ENCODE measurements at places on chromosomes 4 and X. TPM values are rescaled to one million over a fixed set of nuclear protein-coding genes. Genes with fewer than 3 reads are reported as not detected.
A peak's percentile ranks its signal among the peaks of the same experiment; 100 is the strongest.

BOD1L1 gene
- total RNA-seq: 40.1 TPM

KCND1 gene
- 3.3 TPM for total RNA-seq

CXXC4 gene
- total RNA-seq: not detected

FHDC1 gene
- total RNA-seq: 0.10 TPM

PPP2R2C gene
- not detected for total RNA-seq

FGFBP2 gene
- 4.8 TPM for total RNA-seq

SLC4A4 gene
- total RNA-seq: 0.15 TPM

ADAMTS3 gene
- total RNA-seq: not detected

- H3K27ac ChIP-seq: no peak within 1 kb of the TSS
- no peaks in the 10 kb centered on the region for H3K27me3 ChIP-seq
- no peak for DNase-seq
Observed at GRCh38 chr4:134201216-134202161, at the start of gene PABPC4L. TSS of gene PABPC4L (minus strand) at chr4:134201789. CDS start at chr4:134201019, 770 bp downstream.

GRCh38 chrX:133854290-133854689 lies 131.1 kb downstream of the GPC3 start:
- DNase-seq: no peak
- H3K4me1 ChIP-seq: no peaks in the 10 kb centered on the region
- no peak overlapping the region for H3K27ac ChIP-seq

DNA sequence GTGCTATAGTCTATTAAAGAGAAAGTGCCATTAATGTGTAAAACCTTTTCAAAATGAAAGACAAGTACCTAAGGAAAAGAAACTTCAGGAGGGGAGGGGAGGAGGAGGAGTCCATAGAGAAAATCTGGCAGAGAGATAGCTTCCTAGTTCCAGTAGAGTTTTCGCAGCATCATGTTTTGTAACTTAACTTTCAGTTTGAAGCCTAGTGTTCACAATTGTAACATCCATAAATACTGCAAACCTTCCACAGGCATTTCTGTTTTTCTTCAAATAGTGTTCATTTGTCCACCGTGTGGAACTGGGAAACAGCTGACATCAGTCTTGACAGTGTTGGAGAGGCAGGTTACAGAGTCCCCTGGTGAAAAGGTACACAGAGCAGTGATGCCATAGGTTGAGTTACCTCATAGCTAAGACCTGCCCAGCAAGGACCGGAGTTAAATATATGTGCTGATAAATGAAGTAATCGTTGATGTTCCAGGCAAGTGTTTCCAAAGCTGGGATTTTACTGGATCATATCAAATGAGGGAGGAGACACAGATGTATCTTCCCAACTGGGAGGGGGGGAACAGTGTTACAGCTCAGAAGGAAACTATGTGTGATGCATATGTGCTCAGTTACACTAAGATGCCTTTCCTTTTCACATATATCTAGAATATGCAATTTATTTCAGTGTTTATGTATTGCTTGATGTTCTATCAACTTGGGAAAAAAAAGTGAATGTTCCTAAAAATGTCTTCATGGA lies 369.5 kb upstream of the FAM241A start:
- no peaks in the 10 kb centered on the region for H3K36me3 ChIP-seq

- DNase-seq: no peak
- no peak overlapping the region for H3K27ac ChIP-seq
- peaks cover 4% of the 10 kb centered on the region for H3K4me1 ChIP-seq
- H3K36me3 ChIP-seq: no peaks in the 10 kb centered on the region
- H3K4me3 ChIP-seq: no peak overlapping the region
Observed at GRCh38 chrX:12700745-12701144, 90.5 kb upstream of the PRPS2 start.

- H3K4me3 ChIP-seq: no peak overlapping the region
- no peak overlapping the region for H3K27ac ChIP-seq
- no peaks in the 10 kb centered on the region for H3K4me1 ChIP-seq
- DNase-seq: no peak
- no peaks in the 10 kb centered on the region for H3K27me3 ChIP-seq
Observed at GRCh38 chr4:35087218-35087617, 1157.1 kb downstream of the ARAP2 start.

- no peaks in the 10 kb centered on the region for H3K27me3 ChIP-seq
- H3K36me3 ChIP-seq: no peaks in the 10 kb centered on the region
- no peaks in the 10 kb centered on the region for H3K4me1 ChIP-seq
- H3K4me3 ChIP-seq: no peak overlapping the region
Observed at GRCh38 chr4:20297261-20297660, 45.6 kb downstream of the SLIT2 start.

GRCh38 chrX:140064993-140065392 lies 99.7 kb upstream of the CXorf66 start:
- no peak overlapping the region for H3K4me3 ChIP-seq
- H3K27ac ChIP-seq: no peak overlapping the region
- H3K4me1 ChIP-seq: no peaks in the 10 kb centered on the region

- DNase-seq: no peak
- H3K27ac ChIP-seq: no peak overlapping the region
- no peak overlapping the region for H3K4me3 ChIP-seq
- no peaks in the 10 kb centered on the region for H3K27me3 ChIP-seq
Observed at GRCh38 chr4:161008527-161008926, 1155.3 kb downstream of the FSTL5 start.

- DNase-seq: peak; percentile 27
- H3K4me1 ChIP-seq: peaks cover 22% of the 10 kb centered on the region
- no peak overlapping the region for H3K4me3 ChIP-seq
- H3K36me3 ChIP-seq: peaks cover 19% of the 10 kb centered on the region
- peak overlapping the region; percentile 37 for H3K27ac ChIP-seq
Observed at GRCh38 chr4:51895816-51896408, 53.0 kb downstream of the DCUN1D4 start.

DNA sequence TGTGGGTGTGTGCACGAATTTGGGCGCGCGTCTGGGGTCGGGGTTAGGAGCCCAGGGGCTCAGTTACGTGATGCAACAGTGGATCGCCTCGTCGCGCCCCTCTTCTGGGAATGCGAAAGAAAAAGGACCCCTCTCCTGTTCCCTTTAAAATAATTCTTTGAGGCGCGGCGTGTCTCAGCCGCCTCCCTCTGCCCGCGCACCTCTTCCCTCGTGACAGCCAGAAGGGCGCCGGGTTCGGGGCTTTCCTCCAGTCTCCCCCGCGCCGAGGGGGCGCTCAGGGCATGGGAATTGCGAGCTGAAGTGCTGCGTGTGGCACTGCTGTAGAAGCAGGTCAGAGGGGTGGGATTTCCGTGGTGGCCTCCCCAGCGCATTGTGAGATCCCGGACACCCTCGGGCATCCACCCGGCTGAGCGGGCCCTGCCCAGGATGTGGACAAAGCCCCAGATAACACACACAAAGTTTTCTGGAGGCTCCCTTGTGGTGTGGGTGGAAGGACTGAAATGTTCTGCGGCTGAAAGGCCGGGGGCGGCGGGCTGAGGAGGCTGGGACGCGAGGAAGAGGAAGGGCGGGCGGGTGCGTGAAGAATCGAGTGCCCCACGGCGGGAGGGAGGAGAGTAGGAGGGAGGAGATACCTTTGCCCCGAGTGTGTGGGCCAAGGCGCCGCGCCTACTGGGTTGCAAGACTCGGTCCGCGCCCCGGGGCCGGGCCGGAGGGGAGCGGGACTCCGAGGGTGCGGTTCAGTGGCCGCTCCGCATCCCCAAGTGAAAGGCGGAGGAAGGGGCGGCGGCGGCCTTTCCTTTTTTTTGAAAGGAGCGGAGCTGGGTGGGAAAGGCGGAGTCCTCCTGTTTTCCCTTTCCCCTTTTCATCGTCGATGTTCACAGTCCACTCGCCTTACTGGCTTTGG lies 752 bp downstream of the SEPTIN11 start:
- peak overlapping the region; percentile 84 for H3K4me3 ChIP-seq
- peaks cover 4% of the 10 kb centered on the region for H3K36me3 ChIP-seq
- peaks cover 77% of the 10 kb centered on the region for H3K27me3 ChIP-seq
- DNase-seq: peak; percentile 17
- peak overlapping the region; percentile 67 for H3K27ac ChIP-seq

DNA sequence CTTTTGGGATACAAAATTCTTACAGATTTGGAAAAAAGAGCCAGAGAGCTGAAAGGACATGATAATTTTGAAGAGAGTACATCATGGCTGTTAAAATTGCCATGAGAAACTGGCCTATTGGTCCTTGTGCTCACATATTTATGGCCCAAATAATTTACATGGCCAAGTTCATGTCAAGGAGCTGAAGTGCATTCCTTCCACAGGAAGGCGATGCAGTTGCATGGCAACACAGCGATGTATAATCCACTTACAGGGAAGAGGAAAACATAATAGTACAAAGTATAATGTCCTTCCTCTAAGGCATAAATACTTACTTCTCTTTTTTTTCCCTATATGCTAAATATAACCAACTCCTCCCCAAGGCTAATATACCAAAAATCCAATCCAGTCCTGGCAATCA lies 914.5 kb upstream of the AGA start:
- H3K4me3 ChIP-seq: no peak overlapping the region
- H3K4me1 ChIP-seq: no peaks in the 10 kb centered on the region
- H3K27ac ChIP-seq: no peak overlapping the region
- DNase-seq: no peak
- H3K27me3 ChIP-seq: no peaks in the 10 kb centered on the region

DNA sequence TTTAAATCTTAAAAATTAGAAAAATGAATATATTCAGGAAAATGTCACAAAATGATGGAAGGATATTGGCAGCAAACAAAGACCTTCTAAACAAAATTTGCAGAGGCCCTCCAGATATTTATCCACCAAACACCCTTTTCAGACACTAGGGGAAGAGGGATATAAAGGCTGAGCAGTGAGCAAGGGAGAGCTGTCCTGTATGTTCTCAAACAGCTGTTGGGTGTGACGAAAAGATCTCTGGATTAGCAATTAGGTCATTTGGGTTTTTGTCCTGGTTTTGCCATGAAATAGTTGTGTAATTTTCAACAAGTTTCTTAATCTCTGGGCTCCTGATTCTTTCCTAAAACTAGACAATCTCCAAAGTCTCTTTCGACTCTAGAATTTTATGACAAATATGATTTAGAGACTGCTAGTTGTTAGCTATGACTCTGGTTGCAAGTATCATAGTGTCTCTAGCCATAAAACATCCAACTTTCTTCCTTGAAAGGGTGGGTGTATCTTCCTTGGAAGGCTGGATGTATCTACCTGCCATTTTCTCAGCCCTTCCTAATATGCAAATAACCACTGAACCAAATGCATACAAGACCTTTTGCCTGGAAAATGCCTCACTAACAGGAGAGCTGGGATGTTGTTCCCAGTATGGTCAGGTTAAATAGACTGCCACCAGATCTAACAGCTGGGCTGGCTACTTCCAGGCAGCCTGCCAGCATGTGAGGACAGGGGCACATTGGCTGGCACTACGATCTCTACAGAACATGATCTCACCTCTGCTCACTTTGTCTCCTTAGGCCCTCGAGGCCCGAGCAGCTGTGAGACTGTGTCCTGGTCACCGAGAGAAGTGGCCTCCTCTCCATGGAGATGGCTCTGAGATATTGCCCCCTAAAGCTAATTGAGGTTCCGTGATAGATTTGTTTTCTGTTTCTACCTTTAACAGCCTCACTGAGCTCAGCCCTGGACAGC lies 225.5 kb upstream of the JADE1 start:
- H3K27me3 ChIP-seq: peaks cover 2% of the 10 kb centered on the region
- no peak overlapping the region for H3K4me3 ChIP-seq
- H3K27ac ChIP-seq: no peak overlapping the region
- no peaks in the 10 kb centered on the region for H3K4me1 ChIP-seq
- no peak for DNase-seq
- H3K36me3 ChIP-seq: no peaks in the 10 kb centered on the region

DNA sequence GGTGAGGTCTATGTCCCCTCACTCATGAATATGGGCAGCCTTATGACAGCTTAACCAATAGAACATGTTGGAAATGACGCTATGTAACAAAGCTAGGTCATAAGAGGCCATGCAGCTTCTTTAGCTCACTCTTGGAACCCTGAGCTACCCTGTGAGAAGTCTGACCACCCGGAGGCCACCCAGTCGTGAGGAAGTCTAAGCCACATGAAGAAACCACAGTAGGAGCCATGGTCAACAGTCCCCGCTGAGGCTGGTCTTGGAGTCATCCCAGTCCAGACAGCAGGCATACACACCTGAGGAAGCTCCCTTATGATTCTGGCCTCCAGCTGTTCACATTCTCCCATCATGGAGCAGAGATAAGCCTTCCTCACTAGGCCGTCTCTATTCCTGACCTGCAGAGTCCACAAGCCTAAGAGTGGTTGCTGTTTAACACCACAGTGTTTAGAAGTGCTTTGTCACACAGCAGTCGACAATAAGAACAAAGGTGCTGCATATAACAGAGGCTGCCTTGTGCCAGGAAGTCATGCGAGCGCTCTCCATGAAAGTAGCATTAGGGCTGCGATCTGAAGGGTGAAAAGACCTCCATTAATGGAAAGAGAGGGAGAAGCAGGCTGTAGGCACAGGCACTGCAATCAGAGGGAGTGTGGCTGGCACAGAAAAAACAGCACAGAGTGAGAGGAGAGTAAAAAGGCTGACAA lies 38.2 kb downstream of the TSPAN5 start:
- peaks cover 55% of the 10 kb centered on the region for H3K4me1 ChIP-seq
- H3K4me3 ChIP-seq: no peak overlapping the region
- H3K27ac ChIP-seq: no peak overlapping the region
- DNase-seq: no peak
- H3K27me3 ChIP-seq: no peaks in the 10 kb centered on the region
- H3K36me3 ChIP-seq: peaks cover 8% of the 10 kb centered on the region

DNA sequence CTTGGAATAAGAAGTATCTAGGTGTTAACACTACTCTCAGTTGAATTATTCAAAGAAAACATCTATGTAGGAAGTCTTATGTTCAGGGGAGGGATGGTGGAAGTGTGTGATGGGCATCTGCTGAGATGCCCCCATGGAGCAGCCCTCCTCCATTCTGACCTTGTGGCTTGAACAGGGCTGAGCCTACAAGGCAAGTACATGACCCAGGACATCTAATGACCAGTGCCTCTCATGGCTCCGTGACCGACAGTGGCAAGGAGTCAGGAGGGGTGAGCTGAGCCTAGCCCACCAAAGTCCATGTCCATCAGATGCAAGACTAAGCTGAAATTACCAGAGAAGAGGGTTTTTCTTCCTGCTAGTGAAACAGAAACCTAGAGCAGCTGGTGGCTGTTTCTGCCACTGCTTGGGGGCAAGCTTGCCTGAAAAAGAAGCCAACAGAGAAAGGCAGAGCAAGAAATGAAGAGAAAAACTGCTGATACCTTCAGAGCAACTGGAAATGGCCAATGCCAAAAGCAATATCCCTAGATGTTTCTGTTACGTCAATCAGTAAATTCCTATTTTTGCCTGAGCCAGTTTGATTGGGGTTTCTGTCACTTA lies 113.5 kb downstream of the TSPAN5 start:
- H3K4me1 ChIP-seq: peaks cover 32% of the 10 kb centered on the region
- H3K36me3 ChIP-seq: peaks cover 13% of the 10 kb centered on the region
- DNase-seq: no peak
- no peaks in the 10 kb centered on the region for H3K27me3 ChIP-seq

DNA sequence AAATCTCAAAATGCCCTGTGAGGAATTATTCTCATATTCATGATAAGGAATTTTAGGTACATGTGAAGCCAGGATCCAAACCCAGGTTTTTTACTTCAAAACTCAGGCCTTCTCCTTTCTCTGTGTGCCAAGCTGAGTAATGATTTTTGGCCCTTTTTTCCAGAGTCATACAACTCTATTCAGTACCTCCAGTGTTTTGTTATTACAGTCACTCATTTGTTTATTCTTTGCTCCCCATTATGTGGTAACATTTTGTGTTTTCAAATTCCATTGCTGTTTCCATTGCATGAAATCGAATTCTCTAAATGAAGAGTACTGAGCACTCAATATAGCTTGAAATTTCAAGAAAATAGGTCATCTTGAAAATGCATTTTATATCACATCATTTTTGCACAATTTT lies 315.4 kb downstream of the NR3C2 start:
- DNase-seq: no peak
- H3K36me3 ChIP-seq: peaks cover 1% of the 10 kb centered on the region
- H3K4me1 ChIP-seq: no peaks in the 10 kb centered on the region
- no peak overlapping the region for H3K27ac ChIP-seq
- no peak overlapping the region for H3K4me3 ChIP-seq
